HL-60 (cell line): ENCODE measurements at places on chromosomes 12 and 14.

GRCh38 chr12:1435456-1435855 lies 158.9 kb downstream of the FBXL14 start:
- DNase-seq, result no peak

GRCh38 chr14:53127151-53127550 lies 26.0 kb downstream of the DDHD1 start:
- DNase-seq, result no peak

- DNase-seq, result no peak
Measured at GRCh38 chr12:111673503-111673902, 12.3 kb downstream of the BRAP start.

DNA sequence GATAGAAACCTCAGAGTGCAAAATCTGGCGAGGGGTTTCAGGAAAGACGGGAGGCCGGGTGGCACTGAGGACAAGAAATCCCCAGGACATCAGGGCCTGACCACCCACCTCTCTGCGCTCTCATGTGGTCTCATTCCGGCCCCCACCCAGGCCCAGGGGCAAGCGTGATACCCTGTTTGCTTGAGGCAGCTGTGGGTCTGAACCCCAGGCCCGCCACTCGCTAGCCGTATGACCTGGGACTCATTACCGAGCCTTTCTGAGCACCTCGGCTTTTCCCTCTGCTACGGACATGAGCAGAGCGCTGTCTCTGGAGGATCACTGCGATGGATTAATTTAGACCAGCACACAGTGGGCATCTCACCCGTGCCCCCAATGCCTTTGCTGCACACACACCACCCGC lies 25.5 kb upstream of the BCDIN3D start:
- no peak for DNase-seq

DNA sequence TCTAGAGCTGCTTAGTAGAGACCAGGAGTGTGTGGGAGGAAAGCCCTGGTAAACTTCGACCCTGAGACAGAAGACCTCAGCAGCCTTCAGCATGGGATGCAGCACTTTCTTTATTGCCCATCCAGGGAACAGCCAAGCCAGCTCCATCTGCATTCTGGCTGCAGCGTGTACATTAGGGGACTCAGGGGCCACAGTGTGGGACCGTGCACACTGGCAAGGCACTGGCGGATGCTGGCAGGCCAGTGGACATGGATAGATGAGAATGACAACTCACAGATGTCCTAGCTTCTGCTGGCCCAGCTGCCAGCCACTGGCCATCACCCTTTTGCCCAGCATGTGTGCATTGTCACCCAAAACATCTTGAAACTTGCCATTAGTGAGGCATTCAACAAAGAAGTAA lies 12.5 kb downstream of the PLD4 start:
- DNase-seq, result no peak

DNA sequence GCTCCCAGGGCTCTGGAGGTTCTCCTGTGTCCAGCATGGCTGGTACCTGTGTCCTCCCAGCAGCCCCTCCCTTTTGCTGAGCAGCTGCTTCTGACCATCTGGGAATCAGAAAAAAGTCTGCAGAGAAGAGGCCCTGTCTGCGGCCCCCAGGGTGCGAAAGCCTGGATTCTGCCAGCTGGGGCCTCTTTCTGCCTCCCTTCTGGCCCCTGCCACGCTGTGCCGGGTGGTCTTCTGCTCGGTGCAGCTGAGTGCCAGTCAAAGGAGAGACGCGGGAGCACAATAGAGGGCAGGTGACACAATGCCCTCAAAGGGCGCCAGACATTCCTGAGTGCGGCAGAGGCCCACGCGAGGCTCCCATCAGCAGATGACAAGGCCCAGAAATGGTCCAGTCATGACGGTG lies 12.6 kb downstream of the BTBD6 start:
- no peak for DNase-seq

GRCh38 chr12:53107122-53107521 lies 3.8 kb downstream of the SOAT2 start:
- DNase-seq, result no peak

- no peak for DNase-seq
Measured at GRCh38 chr12:71610031-71610795, 53.4 kb downstream of the ZFC3H1 start.
